Activated naive CD4-positive, alpha-beta T cell treated with anti-CD3 and anti-CD28 coated beads, Interleukin-2, amount 50 U/mL, for 72 hours (primary cell): ENCODE measurements at places on chromosomes 5 and 9.
A peak's percentile ranks its signal among the peaks of the same experiment; 100 is the strongest.

GRCh38 chr9:35380619-35381018, 109.3 kb upstream of the RUSC2 start:
- DNase-seq = peak; percentile 1

- DNase-seq = no peak
Measured at GRCh38 chr9:72145733-72146505, 3.3 kb upstream of the GDA start.

GRCh38 chr5:141850244-141850768, 27.9 kb downstream of the PCDH1 start:
- DNase-seq = no peak

DNA sequence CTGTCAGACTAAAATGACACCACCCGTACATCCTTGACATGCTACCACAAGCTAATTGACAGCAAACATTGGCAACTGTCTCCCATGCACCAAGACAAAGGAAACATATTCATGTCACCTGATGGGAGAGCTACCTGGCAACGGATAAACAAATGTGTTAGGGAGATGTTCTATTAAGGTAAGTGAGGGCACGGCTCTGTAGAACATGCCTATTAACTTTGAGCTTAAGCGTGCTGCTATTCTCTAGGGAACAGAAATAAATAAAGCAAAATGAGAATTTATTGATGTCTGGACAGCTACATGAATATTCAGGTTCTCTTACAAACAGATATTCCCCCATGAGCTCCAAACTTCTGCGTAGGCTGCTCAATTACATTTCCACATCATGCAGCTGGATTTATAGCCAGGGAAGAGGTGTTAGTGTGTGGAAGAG, 361.4 kb upstream of the RFX3 start:
- DNase-seq = no peak

GRCh38 chr9:98887918-98888510, 55.7 kb upstream of the COL15A1 start:
- DNase-seq = no peak

DNA sequence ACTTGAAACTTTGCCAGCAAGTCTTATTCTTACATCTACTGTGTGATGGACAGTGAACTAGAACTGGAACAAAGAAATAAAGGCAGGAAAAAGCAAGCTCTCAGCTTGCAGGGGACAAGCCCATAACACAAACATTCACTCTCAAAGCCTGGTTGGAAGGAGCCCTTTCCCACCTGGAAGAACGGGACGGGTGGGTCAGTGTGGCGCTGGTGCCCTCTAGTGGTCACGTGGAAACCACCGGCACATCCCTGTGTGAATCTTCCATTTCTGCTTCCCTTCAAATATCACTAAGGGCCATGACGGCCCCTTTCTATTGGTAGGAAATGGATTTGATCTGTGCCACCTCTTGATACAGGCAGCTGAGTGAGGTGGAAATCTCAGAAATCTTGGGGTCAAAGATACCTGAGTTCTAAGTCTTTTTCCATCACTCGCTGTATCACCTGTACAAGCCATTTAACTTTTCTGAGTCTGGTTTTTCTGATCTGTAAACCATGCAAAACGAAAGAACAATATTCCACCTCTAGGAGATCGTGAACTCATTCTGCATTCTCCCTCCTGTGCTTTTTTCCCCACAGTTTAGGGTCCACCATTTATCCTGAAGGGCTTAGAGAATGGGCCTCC, 211.6 kb downstream of the MSX2 start:
- DNase-seq = peak; percentile 46
